LoVo (cell line): ENCODE measurements at places on chromosomes 4 and X.

DNA sequence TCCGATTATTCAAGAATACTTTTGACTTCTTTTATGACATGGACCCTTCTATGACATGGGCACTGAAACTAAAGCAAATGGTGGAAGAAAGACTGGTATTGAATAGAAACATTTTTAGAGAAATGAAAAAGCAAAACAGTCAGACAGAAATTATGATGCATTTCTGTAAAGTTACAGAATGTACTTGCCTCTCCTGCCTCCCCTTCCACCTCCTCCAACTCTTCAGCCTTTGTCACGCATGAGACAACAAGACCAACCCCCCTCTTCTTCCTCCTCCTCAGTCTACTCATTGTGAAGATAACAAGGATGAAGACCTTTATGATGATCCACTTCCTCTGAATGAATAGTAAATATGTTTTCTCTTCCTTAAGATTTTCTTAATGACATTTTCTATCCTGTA lies 46.3 kb upstream of the HUWE1 start:
- no peak for DNase-seq

- no peak for DNase-seq
These were observed 144.5 kb downstream of the NAP1L3 start for GRCh38 chrX:93528917-93529316.

GRCh38 chr4:37389967-37390580 lies 145.5 kb downstream of the NWD2 start:
- DNase-seq = peak; percentile 57

- no peak for DNase-seq
These were observed 153.4 kb upstream of the ANK2 start for GRCh38 chr4:112895811-112896608.

DNA sequence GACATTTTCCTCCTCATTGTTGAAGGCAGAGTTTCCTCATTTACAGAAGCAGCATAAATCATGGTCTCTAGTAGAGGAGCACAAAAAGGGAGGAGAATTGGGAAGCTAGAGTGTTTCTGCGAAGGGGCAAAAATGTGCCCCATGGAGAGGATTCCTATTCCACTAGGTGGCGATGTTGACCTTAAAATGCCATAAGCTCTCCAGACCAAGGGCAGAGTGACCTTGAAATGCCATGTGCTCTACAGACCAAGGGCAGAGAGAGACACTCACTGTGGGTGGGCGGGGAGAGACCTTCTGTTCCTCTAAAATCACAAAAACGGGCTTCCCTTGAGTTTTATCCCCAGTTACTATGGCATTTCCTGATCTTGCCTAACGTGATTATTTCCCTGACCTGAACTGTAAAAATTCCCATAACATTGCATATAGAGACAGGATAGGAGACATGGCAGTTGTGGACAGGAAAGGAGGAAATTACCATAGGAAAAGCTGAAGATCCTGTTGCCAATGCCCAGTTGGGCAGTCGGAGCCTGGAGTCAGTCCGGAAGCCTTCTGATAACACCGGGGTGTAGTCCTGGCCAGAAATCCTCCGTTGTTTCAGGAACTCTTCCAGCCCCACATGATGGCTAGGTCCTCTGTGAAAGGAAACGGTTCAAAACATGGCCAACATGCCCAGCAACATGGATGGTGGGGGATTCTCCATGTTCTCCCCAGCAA lies 567.7 kb downstream of the MAGEB5 start:
- peak; percentile 0 for DNase-seq

DNA sequence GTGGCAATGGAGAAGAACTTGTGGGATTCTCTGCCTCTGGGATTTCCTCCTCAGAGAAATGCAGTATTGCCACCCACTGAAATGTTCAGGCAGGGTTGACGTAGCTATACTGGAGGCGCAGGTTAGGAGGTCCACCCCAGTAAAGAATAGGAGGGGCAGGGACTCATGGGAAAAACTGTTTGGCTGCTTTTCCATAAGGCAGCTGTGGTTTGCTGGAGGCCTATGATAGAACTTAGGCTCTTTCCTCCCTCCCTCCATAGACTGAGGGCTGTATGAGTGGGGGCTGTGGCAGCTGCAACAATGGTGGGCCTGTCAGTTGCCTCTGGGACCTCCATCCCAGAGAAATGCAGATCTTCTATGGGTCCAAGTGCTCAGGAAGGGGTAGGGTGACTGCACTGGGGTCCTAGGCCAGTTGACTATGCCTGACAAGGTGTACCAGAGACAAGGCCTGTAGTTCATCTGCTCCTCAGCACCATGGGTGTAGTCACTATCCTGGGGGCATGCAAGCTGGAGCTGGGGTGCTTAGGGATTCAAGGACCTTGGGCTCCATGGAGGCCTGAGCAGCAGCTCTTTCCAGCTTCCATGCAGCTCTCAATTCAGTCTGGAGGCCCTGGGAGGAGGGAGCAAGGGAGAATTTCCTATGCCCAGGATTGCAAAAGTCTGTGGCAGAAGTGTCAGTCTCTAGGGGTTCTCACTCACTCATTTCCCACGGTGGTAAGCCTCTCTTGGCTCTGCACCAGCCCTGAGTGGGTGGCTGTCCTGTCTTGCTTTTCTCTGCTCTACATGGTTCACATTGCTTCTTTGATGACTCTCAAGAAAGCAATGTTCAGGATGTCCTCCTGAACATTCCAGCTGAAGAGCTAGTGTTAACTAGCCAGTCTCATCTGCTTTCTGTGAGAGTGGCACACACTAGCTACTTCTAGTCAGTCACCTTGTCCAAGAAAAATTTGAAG lies 353.0 kb downstream of the IDS start:
- DNase-seq = no peak

GRCh38 chr4:99998062-99998867 lies 48.2 kb upstream of the H2AZ1 start:
- peak; percentile 10 for DNase-seq

GRCh38 chr4:154086247-154086646 lies 297.4 kb upstream of the SFRP2 start:
- DNase-seq = no peak

- DNase-seq = no peak
These were observed 227.5 kb downstream of the MGST2 start for GRCh38 chr4:139892973-139893736.

GRCh38 chr4:166585491-166585890 lies 648.8 kb downstream of the SPOCK3 start:
- no peak for DNase-seq

GRCh38 chrX:136768469-136769084 lies 12.2 kb downstream of the ARHGEF6 start:
- DNase-seq = no peak

DNA sequence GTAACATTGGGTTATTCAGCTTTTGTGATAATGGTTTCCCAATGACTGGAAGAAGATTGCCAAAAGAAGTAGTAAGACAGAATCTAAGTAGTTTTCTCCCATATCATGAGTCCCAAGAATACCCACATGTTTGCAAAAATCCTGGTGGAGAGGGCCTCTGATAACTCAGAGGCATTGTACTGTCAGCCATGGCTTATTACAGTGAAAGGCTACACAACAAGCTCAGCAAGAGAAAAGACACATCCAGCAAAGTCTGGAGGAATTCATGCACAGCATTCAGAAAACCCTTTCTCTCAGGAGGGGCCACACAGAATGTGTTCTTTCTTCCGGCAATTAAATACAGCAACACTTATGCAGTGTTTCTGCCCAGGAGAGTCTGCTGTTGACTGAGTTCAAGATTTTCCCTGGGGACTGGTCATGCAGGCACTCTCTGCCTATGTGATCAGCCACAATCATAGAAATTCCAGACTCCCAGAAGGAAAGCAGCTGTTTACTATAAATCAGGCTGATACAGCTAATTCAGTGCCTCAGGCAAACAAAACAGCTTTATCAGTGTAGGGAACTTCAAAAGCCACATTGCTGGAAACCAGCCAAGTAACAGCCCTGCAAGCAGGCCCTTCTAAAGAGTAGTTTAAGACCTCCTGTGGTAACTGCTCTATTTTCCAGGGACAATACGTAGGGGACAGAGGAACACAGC lies 937.1 kb downstream of the CCSER1 start:
- DNase-seq = peak; percentile 19

GRCh38 chrX:155213731-155214130 lies 2.5 kb upstream of the VBP1 start:
- no peak for DNase-seq

DNA sequence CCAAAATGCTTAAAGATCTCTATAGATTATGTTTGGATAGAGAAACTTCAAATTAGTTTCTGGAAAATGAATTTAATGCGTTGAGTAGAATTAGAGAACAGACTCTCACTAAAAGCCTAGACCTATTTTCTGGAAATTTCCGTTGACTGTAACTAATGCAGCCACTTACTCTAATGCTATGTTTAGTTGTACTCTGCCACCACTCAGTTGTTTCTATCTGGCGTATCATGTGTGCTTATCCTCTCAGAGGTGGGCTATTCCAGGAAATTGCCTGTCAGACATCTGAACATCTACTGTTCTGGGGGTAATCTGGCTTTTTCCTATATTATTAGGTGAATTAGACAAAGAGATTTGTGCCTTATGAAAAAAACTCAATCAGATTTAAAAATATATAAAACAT lies 347.1 kb upstream of the FSTL5 start:
- no peak for DNase-seq

- no peak for DNase-seq
These were observed 17.7 kb downstream of the UBE2D3 start for GRCh38 chr4:102809691-102810090.

- no peak for DNase-seq
These were observed 281.7 kb downstream of the PPP1R2C start for GRCh38 chrX:42496239-42496638.

DNA sequence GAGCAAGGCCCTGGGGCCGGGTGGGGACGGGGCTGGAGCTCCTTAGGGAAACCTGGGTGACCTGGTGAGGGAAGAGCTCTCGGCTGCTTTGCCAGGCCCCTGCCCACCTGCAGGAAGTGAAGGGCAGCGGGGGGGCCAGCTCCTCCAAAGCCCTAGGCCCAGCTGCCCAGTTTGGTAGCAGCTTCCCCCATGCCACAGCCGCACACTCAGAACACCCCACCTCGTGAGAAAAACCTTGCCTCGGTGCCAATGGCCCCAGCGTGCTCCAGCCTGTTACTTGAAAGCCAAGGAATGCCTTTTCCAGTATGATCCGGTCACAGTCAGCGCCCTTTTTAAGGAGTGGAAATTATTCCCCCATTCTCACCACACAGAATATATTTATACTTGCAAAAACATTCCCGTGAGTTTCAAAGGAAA lies 38.3 kb downstream of the ACOX3 start:
- DNase-seq = no peak

DNA sequence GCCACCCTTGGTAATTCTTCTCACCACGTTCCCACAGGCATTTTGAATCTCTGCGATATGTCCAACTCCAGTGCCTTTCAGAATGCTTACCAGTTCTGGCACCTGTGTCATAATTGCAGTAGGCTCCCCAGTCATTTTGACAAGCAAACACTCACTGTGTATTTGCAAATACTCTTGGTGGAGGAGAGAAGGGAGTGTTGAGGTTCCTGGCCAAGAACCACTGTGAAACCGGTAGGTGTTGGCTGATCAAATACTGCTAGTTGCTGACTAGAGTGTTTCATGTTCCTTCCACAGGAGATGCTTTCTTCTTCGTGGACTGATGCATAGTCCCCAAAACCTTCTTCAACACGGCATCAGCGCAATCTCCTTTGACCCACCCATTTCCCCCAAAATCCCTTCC lies 16.0 kb upstream of the NLGN4X start:
- DNase-seq = no peak

DNA sequence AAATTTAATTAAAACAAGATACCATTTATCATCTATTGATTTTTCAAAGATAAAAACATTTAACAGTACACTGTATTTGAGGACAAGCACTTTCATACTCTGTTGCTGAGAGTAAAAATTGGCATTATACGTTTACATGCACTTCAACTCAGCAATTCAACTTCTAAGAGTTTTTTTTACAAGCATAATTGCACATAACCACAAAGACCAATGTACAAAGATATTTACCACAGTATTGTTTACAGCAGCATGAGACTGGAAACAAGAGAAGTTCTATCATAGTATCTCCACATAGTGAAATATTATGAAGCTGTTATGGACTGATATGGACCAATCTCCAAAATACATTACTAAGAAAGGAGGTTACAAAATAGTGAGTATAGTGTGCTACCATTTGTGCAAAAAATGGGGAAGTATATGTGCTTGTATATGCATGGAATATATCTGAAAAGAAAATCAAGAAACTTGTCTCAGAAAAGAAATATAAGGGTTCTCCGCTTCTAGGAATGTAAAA lies 10.9 kb downstream of the GAB3 start:
- no peak for DNase-seq

DNA sequence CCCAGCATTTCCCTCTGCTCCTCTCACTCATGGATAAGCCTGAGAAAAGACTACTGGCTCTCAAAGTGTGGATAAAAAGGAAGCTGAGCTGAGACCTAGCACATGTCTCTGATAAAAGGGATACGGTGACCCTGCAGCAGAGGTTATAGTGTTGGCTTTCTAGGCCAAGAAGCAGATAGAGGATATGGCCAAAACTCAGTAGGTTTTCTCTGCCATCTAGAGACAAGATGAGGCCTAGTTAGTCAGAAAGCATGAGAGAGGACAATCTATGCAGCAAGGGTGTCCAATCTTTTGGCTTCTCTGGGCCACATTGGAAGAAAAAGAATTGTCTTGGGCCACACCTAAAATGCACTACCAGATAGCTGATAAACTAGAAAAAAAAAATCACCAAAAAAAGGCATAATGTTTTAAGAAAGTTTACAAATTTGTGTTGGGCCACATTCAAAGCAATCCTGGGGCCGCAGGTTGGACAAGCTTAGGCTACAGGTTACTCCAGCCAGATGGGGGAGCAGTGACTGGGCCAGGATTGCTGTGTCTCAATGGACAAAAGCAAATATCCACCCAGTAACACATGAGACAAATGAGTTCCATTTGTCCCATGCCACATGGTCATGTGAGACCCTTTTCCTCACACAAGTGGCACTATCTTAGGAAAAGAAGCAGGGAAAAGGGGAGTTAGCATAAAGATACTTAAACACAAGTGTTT lies 411.4 kb downstream of the INPP4B start:
- DNase-seq = no peak

DNA sequence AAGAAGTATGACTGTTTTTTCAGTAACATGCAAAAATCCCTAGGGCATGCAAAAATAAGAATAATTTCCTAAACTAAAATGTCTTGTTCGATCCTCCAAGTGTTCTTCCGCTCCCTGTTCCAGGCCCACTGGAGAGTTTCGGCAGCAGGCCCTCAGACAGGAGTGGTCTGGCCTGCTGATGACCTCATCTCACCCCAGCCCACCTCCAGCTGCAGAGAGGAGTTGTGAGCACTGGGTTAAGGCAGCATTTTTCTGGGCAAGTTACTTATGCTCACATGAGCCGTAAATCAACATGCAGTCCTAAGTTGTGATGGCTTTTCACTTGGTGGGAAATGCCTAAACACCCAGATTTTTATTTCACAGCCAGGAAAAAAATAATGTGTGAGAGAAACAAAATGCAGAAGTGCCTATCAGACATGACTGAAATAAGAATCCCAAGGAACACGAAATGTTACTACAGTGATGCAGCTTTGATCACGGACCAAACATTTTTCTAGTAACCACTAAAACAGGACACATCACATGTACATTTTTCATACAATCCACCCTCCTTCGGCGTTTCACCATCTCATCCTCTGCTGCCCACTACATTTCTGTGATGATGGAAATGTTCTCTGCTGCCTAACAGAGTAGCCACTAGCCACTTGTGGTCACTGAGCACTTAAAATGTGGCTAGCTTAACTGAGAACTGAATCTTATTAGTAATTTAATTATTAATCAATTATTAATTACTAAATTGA lies 153.3 kb upstream of the TBL1X start:
- DNase-seq = no peak

- no peak for DNase-seq
These were observed 7.6 kb downstream of the CXCL13 start for GRCh38 chr4:77613267-77613666.
